ENCODE measurements at places on chromosomes 12 and 14.

DNA sequence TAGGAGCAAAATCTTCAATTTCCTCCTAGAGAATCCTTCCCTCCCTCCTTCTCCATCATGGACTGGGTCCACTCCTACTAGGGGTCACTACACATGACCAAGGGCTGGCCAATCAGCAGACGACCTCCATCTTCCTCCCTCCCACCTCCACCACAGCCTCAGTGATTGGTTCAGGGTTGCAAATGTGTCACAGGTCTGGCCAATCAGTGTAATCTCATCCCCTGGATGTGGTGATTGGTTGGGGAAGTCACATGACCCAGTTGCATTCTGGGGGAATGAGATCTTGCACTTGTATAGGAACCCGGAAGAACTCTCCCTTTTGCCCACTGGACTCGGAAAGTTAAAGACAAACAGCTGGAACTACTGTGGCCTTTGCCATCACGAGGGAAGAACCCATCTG is 169.2 kb downstream of the PIWIL1 start:
- no peak for DNase-seq

DNA sequence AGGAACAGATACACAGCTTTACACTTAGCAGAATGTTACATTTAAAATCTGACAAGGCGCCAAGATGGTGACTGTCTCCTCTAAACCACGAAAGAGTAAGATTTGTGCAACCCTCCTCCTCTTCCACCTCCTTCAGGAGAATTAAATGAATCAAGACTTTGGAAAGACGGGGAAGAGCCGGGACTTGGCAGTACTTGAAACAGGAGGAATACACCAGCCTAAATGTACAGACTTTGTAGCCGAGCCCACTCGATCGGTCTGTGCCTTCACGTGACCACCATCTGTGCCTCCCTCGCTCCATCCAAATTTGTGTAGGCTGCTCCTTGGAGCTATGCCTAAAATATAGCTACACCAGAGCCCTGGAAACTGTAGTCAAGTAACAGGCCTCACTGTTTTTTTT is 38.3 kb downstream of the SSPN start:
- no peak for DNase-seq

DNA sequence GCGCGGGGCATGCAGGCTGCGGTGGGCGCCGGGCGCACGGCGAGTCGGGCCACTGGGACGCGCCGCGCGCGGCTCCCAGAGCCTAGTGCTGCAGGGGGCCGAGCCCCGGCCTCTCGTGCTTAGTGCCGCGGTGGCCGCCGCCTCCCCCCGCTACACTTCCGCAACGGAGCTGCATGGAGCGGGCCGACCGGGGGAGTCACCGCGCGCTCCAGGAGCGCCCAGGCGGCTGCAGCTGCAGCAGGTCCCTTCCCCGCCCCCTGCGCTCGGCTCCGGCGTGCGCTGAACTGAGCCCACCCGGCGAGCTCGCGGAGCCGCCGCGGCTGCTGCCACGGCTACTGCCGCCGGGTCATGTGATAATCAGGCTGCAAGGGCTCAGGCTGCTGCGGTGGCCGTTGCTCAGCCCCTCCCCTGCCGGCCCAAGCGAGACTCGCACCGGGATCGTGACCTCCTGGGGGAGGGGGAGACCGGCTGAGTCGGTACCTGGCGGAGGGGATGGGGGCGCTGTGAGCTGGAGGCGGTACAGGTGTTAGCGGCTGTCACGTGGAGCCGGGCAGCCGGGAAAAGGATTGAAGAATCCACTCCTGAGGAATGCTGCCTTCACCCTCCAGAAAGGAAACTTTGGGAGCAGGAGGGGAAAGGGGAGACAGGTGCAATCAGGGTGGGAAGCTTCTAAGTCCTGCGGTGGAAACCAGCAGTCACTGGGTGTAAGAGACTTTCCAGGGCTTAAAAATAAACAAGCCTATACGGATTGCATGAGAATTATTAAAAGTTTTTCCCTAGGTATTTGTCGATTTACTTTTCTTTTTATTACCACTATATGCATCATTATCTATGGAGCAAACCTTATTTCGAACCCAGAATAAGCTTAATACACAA is at the start of gene PPM1H:
PPM1H (minus strand) TSS at position 352 of the 876 bp plus-strand sequence. CDS start 414 bp downstream, outside the sequence.
- no peak for DNase-seq

DNA sequence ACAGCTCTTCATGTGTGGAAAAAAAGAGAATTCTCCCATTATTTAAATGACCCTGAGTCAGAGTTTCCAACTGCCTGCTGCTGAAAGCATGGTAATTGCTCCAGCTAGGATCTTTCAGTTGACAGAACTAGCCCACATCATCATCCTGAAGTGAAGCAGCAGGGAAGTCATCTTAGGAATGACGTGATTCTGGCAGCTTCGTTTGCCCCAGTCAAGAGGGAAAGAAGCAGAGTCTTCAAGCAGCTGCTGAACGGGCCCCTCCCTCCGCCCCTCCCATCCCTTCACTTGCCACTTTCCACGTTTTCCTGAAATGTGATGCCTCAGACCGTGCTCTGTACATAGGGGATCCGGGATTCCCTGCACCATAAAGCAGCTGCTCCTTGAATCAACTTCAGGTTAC is 455.0 kb upstream of the TMEM132C start:
- no peak for DNase-seq

DNA sequence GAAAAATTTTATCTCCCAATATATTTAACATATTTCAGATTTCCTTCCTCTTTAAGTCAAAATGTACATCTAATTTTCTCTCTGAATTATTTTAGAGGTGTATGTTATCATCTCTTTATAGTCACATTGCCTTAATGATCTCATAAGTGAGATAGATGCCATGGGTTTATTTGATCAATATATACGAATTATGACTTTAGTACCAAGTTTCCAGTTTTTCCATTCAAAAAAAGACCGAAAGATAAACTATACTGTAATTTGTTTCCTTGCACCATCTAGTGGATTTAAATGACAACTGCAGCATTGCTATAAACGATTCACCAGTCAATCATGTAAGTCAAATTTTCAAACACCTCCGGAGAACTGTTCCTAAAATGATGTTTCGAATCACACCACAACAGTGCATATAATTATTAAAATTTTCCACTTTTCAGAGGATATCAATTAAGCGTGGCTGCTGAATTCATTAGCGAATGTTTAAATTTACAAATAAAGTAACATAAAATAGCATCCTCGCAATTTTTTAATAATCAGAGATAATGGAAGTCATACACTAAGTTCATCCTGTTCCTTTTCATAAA is 419 bp upstream of the ATXN7L3B start:
- no peak for DNase-seq

DNA sequence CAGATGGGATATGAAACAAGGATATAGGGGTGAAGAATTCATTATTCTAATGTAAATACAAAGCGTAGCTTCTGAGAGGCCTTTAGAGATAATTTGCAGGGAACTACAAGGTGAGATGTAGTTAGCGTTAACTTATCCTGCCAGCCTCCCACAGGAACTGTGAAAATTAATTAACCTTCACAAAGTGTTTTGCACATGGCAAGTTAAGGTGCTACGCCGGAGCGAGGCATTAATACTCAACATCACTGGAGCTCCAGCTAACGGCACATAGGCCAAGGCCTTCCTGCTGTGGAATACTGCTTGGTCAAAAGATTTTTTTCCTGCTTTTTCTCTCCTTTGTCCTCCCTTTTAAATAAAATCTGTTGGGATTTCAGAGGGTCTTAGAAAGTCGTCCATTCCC is 86.5 kb downstream of the CRACR2A start:
- no peak for DNase-seq

DNA sequence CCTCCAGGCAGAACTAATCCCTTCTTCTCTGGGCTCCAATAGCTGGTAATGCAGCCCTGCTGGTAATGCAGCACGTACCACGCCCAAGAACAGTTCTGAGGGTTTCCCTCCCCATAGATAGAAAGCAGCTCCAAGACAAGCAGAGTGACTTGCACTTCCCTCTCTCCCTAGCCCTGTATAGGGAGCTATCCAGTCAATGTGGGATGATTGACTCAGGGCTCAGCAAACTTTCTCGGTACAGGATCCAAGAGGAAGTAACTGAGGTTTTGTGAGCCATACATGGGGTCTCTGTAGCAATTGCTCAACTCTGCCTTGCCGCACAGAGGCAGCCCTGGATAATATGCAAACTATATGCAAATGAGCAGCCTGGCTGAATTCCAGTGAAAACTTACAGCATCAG is 15.5 kb upstream of the FKBP4 start:
- no peak for DNase-seq

DNA sequence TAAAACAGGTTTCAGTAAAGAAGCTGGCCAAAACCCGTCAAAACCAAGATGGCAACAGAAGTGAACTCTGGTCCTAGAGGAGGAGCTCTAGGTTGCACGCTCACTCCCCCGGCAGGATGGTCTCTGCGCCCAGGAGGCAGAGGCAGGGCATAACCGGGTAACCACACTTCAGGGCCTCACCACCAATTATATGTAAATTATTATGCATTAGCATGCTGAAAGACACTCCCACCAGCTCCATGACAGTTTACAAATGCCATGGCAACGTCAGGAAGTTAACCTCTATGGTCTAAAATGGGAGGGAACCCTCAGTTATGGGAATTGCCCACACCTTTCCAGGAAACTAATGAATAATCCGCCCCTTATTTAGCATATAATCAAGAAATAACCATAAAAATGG is 20.1 kb upstream of the SLC6A12 start:
- DNase-seq: no peak

DNA sequence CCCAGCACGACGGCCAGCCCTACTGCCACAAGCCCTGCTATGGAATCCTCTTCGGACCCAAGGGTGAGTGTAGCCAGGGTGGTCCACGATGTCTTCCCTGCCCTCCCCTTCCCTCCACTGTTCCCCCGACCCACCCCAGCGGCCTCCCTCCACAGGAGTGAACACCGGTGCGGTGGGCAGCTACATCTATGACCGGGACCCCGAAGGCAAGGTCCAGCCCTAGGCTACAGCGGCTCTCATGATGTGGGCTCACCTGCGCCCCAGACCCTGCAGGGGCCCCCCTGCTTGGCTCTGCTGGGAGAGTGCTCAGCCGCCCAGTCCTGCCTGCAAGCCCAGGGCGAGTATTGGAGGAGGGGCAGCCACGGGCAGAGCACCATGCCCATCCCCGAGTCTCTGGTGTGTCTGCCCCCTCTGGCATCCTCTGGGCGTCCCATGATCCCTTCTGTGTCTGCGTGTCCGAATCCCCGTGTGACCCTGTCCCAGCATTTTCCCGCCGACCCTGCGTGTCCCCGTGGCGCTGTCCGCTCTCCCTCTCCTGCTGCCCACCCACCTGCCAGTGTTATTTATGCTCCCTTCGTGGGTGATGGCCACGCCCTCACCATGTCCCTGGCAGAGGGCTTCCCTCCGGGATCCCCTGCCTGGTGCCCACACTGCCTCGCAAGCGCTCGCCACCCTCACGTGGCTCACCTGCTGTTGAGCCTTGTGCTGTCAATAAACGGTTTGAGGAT is 5.0 kb downstream of the CRIP2 start:
- no peak for DNase-seq

- no peak for DNase-seq
Measured at GRCh38 chr14:103763730-103764488, 48.3 kb downstream of the ZFYVE21 start.

GRCh38 chr12:4225571-4225970 is 48.0 kb upstream of the CCND2 start:
- DNase-seq: no peak

DNA sequence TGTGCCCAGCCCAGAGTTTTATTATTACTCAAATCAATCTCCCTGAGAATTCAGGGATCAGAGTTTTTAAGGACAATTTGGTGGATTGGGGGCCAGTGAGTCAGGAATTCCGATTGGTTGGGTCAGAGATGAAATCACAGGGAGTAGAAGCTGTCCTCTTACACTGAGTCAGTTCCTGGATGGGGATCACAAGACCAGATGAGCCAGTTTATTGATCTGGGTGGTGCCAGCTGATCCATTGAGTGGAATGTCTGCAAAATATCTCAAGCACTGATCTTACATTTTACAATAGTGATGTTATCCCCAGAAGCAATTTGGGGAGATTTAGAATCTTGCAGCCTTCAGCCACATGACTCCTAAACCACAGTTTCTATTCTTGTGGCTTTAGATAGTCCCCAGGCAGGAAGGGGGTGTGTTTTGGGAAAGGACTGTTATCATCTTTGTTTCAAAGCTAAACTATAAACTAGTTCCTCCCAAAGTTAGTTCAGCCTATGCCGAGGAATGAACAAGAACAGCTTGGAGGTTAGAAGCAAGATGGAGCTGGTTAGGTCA is 89.1 kb upstream of the CNOT2 start:
- no peak for DNase-seq

GRCh38 chr12:132827763-132828703 is 636 bp downstream of the GOLGA3 start:
- DNase-seq: no peak

GRCh38 chr14:91341751-91342154 is 75.9 kb downstream of the CCDC88C start:
- DNase-seq: no peak
